GM12891 (cell line): ENCODE measurements at places on chromosomes 11 and 22.

- DNase-seq = no peak
Observed at GRCh38 chr11:57614234-57614772, 16.8 kb downstream of the SERPING1 start.

- DNase-seq = no peak
Observed at GRCh38 chr11:48182860-48183526, 33.6 kb upstream of the OR4B1 start.

DNA sequence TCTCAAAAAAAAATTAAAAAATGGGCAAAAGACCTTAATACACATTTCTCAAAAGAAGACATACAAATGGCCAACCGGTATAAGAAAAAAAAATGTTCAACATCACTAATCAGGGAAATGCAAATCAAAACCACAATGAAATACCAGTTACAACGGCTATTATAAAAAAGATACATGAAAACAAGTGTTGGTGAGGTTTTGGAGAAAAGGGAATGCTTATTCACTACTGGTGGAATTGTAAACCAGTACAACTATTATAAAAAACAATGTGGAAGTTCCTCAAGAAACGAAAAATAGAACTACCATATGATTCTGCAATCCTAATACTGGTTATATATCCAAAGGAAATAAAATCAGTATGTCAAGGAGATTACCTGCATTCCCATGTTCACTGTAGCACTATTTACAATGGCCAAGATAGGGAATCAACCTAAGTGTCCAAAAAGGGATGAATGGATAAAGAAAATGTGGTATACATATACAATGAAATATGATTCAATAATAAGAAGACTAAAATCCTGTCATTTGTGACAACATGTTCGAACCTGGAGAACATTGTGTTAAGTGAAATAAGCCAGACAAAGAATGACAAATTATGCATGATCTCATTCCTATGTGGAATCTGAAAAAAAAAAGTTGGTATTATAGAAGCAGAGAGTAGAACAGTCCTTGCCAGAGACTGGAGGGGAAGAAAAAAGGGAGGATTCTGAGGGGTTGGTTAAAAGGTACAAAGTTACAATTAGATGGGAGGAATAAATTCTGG, 256.9 kb upstream of the PITPNB start:
- DNase-seq = no peak

DNA sequence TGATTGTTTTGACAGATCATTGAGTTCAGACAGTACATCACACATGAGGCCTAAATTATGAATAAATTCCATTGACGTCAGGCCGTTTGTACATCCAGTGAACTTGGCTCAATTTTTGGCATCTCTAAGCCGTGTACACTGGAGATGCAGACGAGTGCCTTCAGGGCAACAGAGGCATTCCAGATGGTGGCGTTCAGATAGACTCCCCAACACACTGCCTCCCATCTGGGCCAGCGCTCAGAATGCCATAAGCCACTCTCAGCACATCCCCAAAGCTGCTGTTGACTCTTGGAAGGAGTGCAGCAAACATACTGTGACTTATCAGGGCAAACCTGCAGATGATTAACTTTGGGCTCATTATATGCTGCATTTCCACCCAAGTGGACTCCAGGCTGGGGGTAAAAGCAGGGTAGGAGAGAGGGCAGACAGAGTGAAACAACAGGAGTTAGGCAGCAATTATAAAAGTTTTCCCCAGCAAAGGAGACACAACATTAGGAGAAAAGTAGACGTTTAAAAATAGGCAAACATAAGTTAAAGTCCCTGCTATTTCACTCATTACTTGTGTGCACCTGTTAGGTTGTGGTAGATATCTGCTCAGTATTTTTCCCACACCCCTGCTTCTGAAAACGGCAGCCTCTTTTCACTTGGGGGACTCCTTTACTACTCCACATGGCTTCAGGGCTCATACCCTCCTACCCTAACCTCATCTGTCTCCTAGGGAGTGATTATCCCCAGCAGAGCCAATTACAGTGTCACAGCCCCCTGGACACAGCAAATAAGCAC, 60.2 kb upstream of the PDE3B start:
- no peak for DNase-seq

- no peak for DNase-seq
Observed at GRCh38 chr11:106961518-106961917, 56.8 kb downstream of the GUCY1A2 start.

- no peak for DNase-seq
Observed at GRCh38 chr11:128271401-128271800, 316.0 kb downstream of the ETS1 start.

- no peak for DNase-seq
Observed at GRCh38 chr11:115911613-115912346, 407.6 kb upstream of the CADM1 start.

DNA sequence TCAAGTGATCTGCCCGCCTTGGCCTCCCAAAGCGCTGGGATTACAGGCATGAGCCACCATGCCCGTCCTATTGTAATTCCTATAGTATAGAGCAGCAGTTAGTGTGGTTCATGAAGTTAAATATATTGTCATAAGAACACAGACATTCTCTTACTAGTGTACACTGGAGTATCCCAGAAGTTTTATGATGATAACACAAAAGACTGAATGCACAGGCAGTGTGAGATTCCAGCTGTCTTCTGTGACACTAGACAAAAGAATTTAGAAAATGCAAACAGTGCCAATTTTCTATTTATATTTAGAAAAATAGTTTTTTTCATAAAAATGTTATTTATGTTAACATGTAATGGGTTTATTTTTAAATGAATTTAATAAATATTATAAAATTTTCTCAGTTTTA, 39.4 kb upstream of the RBX1 start:
- no peak for DNase-seq

DNA sequence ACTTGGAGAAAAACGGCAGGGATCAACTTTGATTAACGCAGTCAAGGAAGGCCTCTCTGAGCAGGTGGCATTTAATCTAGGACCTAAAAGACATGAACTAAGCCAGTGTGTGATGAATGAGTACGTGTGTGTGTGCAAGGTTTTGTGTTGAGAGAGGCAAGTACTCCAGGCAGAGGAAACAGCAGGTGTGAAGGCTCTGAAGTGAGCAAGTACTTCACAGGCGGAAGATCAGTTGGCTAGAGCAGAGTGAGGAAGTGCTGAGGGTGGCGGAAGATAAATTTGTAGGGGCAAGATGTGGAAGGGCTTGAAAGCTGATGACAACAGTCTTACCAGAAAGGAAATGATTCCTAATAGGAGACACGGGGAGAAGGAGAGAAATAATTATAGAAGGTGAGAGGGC, 6.8 kb downstream of the APIP start:
- no peak for DNase-seq

DNA sequence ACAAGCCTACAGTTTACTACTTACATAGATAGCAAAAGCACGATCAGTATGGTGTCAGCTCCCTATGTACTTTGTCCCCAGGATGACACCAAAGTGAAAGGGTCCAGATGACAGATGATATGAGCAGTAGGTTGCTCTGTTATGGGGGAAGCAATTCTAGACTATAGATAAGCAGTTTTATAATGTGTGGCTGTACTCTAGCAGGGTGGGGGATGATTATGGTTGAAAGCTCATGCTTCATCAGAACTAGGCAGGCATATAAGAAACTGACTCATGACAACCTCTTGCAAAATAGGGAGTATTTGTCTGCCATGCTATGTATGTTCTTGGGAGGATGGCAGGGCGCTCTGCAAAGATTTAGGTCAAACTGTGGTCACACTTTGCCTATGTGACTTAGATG, 158.2 kb upstream of the ZBED5 start:
- DNase-seq = no peak

DNA sequence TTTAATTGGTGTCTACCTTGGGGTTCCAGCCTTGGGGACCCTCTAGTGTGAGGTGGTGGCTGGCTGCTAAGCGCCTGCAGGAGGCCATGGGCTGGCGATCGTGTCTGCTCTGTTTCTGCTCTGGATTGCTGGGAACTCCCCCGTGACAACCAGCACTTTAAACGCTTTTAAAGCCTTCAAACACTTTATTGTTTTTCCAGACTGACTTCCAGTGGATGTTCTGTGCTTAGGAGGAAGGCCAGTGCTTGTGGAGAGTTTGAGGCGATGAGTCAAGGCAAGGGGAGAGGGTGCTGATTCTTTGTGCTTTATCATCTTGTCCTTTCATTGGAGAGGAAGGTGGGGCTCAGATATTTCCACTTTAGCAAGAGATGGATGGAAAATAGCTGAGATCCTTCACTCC, 81.6 kb downstream of the FLI1 start:
- DNase-seq = no peak

- no peak for DNase-seq
Observed at GRCh38 chr11:111423250-111423615, 44.2 kb upstream of the POU2AF1 start.

GRCh38 chr22:37522482-37522881, 3.3 kb upstream of the CARD10 start:
- DNase-seq = no peak

GRCh38 chr11:61912530-61912898, 4.9 kb downstream of the RAB3IL1 start:
- no peak for DNase-seq

GRCh38 chr11:17179970-17180369, 27.8 kb downstream of the PIK3C2A start:
- DNase-seq = no peak

- DNase-seq = no peak
Observed at GRCh38 chr22:25403811-25404471, 160.5 kb upstream of the GRK3 start.

- DNase-seq = no peak
Observed at GRCh38 chr11:101727451-101727850, 143.6 kb upstream of the TRPC6 start.

- no peak for DNase-seq
Observed at GRCh38 chr22:50032941-50033601, 20.5 kb upstream of the IL17REL start.

GRCh38 chr11:18775492-18776292, 15.9 kb downstream of the PTPN5 start:
- DNase-seq = peak; percentile 49

DNA sequence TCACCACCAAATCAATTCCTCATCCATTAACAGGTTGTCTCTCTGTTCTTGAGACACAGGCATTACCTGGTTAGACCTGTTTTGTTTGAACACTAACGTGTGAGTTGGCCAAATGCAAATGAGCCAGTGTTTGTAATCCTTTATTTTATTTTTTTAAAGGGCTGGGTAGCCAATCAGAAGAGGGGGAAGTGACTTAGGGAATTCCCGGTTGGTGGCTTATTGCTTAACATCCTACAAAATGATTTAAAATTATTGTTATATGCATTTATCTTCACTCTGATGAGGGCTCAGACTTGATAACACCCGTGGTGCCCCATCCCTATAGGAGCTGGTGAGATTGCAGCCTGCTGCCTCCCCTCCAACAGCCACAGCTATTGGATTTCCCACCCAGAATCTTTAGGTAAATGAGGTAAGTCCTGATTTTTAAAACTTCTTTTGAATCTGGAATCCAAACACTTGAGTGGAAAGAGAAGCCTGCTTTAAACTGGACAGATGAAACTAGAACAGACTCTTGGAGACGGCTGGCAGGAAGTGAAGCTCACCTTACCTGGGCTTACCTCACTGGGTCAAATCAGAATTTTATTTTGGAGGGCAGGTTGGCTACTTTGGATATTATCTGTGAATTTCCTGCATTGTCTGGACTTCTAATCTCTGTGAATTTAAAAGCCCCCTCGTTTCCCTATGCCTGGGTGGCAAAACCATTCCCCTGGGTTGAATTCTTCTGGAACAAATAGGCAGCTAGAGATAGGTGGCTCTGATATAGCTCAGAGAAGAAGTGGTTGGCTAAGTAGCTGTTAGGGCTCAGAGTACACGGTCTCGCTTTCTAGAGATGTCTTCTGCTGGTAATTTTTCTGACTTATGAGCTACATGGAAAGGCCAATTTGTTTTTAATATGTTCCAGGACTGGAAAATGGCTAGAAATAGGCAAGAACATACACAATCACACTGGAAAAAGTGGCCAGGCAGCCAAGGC, at the start of gene EHF:
Gene EHF, plus strand, starts transcription at position 274 of the 973 bp plus-strand sequence. CDS start 21,538 bp downstream, outside the sequence.
- DNase-seq = no peak

GRCh38 chr11:79333355-79333754, 107.5 kb downstream of the TENM4 start:
- no peak for DNase-seq

- DNase-seq = no peak
Observed at GRCh38 chr11:1178201-1178885, 20.6 kb downstream of the MUC5AC start.

DNA sequence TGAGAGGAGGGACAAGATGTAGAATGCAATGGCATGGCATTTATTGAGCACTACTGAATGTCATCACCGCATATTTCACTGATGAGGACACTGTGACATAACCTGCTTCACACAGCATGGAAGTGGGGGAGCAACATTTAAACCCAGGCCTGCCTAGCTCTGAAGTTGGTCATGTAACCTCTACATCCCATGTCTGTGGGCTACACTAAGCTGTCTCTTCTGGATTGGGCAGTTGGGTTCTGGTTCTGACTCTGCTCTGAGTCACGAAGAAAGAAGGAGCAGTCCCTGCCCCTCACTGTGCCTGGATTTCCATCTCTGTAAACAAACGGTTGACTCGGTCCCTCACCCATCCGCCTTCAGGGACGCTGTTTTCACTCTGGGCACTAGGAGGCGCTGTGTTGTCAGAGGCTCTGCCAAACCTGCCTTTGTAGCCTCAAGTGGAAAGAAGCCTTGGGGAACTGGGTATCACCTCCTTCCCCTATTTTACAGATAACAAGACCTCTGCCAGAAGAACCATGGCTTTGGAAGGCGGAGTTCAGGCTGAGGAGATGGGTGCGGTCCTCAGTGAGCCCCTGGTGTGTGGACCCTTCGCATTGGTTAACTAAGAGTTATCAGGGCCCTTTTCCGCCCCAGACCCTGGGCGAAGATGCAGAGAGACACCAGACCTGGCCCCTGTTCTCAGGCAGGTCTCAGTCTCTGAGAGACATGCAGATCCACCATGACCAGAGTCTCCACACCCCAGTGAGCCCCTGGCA, 12.7 kb upstream of the ARHGEF17 start:
- peak; percentile 73 for DNase-seq

DNA sequence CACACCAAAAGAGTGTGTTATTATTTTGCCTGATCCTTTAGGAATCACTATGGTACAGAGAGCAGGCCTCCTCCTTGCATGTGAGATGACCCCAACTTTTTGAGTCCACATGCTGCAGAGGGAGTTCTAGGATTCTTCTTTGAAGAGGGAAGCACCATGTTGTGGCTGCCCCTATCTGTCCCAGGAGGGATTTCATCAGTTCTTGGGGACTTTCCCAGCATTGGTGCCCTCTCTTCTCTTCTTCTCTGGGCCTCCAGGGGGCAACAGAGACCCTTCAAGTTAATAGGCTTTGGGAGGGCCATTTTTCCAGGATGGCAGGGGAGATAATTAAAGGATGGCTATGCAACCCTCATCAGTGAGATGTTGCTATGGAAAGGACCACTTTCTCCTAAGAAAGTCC, 3.6 kb downstream of the MMP1 start:
- peak; percentile 5 for DNase-seq

- DNase-seq = no peak
Observed at GRCh38 chr22:39833093-39833492, 60.5 kb downstream of the ENTHD1 start.
